GOT3 (cell line): ENCODE measurements at places on chromosomes 2 and 18.

GRCh38 chr18:27546991-27547390, 361.9 kb upstream of the CHST9 start:
- DNase-seq, result no peak

DNA sequence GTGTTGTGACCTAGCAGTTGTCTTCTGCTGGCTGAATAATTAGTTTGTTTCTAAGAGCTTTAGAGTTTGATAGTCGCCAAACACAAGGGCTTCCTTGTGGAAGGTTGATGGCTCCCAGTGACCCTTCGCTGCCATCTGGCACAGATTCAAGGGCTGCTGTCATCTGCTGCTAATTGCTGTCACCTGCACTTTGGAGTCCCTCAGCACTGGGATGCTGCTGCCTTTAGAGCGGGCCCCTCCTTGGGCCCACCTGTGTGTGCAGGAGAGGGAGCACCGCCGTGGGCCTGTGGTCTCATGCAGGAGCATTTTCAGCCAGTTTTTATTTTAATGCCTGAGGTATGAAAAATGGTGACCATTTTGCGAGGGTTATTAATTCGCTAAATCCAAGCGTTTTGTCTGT, 154.0 kb upstream of the NFATC1 start:
- DNase-seq, result no peak

- no peak for DNase-seq
Observed at GRCh38 chr2:236565879-236566402, 3.7 kb upstream of the ACKR3 start.

DNA sequence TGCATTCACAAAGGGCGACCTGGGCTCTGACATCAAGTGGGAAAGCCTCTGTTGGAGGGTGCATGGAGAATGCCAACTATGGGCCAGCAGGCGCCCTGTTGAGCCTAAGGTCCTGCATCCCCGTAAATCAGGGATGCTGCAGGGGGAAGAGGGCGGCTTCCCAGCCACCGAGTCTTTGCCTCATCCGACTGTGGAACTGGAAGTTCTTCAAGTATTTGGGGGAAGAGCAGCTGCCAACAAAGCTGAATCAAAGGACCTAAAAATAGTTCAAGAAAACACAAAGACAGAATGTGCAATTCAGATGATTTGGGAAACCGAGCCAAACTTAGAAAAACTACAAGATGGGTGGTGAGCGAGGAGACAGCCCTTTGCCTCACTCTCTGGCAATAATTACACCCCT, 281.1 kb upstream of the MGAT5 start:
- DNase-seq, result no peak

DNA sequence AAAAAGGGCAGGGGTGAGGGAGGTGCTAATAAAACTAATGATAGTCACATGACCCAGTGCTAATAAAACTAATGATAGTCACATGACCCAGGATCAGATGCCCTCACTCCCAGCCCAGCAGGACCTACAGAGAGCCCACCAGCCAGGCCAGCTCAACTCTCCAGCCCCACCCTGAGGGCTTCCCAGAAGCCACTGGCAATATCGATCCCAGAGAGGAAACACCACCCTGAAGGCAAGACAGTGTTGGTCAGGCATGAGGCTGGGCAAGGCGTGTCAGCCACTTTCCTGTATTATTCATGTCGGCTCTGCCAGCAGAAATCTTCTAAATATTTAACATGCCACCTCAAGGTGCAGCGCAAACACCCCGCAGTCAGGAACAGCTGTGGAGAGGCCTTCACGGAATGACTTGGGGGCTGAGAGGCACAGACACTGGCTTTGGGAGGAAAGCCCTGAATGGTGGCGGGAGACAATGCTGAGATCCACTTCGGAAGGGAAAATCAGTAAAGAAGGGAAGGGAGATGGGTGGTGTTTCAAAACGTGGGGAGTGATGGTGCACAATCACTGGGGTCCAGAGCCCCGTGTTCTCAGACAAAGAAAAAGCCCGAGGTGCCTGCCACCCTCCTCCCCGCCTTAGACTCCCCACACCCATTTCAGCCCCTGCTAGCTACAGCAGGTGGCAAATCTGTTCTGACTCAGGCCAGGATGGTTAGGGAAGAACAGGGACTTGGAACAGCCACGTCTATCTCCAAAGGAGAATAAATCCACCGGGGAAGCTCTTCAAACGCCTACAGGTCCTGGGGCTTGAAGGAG, 1.4 kb downstream of the REEP1 start:
- DNase-seq, result no peak

DNA sequence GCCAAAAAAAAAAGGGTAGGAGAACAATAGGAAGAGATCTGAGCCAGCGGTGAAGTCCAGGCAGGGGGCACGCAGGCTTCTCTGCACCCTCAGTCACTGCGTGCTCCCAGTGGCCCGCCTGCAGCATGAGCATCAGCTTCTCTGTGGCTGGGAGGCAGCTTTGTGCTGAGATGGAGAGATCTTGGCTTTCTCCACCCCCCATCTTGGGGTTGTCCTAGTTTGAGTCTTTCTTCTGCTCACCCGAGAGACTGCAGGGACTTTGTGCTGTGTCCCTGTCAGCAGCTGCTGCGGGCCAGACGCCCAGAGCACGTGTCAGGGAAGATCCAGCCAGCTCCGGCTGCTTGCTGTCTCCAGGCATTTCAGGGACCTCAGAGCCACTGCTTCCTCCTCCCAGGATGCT, 20.3 kb downstream of the TRAPPC12 start:
- DNase-seq, result no peak

GRCh38 chr2:152115952-152116351, 17.1 kb upstream of the CACNB4 start:
- DNase-seq, result no peak

- no peak for DNase-seq
Observed at GRCh38 chr2:188404341-188405004, 112.8 kb downstream of the GULP1 start.

DNA sequence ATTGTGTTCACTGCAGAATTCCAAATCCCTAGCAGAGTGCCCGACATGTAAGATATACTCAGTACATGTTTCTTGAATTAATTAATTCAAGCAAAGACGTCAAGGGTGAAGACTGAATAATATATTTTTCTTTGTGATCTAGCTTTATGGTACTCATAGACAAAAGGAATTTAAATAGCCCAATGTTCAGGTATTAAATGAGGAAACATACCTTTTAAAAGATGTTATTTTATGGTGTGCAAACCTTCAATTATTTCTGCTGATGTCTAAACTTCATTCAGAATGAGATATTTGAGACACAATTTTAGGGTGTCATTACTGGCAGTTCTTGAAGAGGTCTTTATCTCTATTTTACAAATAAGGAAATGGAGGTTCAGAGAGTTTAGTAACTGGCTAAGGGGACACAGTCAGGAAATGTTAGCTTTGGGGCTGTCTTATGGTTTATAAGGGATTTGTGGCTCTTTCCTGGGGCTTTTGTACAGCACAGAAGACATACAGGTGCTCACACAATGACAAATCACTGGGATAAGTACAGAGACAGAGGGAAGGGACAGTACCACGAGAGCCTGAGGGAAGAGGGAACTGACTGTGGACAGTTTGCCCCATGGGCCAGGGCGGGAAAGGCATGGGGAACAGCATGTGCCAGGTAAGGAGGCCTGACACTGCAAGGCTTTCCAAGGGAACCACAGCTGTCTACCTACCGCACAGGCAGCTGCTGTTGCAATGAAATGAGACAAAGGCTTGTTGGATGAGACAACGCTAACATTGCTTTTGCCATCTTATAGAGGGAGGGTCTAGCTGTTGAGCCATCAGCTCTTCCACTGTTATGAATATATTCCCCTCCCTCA, 155.3 kb downstream of the DDX1 start:
- no peak for DNase-seq

DNA sequence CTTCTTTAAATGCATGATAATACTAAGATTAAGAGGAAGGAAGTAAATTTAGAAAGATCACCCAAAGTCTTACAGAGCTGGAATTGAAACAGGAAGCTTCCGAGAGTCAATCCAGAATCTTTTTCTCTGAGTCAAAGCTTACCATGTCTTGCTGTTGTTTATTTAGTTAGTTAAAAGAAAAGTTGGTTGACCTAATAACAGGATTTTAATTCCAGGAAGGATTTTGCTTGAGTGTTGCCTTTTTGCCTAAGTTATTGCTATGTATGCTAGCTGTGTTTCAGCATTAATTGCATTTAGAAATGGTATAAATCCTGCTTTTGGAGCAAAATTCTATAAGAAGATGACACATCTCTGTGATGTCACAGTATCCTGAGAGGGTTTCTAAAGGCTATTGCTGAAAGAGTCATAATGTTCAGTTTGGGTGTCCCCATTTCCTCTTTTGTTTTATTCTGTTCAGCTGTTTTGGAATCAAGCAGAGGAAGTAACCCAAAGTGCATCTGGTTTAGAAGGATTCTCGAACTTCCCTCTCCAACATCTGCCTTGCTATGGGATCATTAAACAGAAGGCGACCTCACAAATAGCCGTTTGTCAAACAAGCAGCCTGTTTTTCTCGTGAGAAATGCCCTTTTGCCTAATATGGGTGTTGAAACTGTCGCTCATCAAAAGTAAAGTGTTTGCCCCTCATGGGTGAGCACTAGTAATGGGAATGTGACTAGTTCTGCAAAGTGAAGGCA, 271.5 kb upstream of the MMADHC start:
- no peak for DNase-seq

DNA sequence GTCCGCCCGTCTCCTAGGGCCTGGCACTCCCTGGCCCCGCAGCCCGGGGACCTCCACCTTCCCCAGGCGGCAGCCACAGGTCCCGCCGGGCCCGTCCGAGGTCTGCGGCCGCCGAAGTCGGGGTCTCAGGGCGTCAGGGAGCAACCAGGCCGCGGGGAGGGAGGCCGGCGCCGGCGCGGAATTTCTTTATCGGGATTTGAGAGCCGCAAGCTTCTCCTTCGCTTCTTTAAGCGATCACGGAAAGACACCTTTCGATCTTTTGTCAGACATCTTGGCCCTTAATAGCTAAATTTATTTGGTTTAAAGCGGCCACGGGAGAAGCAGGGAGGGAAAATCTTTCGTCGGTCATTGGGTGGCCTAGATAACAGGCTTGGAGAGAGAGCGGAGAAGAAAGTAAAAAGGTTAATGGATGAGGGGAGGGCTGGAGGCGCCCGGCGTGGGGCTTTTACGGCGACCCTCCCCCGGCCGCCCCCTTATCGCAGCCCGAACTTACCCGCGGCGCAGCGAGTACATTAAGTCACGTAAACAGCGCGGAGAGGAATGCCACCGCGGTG, 4.3 kb upstream of the GATA6 start:
- DNase-seq, result no peak

GRCh38 chr2:37469126-37469525, 124.7 kb downstream of the QPCT start:
- DNase-seq, result no peak

DNA sequence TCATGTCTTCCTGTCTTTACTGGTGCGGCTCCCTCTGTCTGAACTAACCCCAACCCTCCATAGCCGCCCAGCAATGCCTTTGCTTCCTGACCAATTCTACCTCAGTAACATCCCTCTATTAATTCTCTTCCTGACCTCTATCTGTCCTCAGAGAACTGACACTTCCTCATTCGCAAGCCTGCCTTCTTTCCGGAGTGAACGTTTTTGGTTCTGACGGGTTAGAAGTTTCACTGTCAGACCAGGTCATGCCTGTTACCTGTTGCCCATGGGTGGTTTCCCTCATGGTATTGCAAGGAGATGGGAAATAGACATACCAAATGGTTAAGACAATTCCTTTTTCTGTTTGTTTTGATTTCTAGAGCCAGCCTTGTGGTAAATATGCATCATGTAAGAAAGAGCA, 453.4 kb upstream of the SLC14A2 start:
- DNase-seq, result no peak

GRCh38 chr18:27164905-27165304, 20.2 kb downstream of the CHST9 start:
- no peak for DNase-seq

- DNase-seq, result no peak
Observed at GRCh38 chr2:151478011-151478410, 68.3 kb downstream of the RIF1 start.

GRCh38 chr18:9751371-9752031, 43.4 kb downstream of the RAB31 start:
- no peak for DNase-seq

GRCh38 chr2:86439879-86440630, 1.1 kb upstream of the KDM3A start:
- DNase-seq, result no peak
